NCI-H446 (cell line): ENCODE measurements at places on chromosomes 12 and 14.

- no peak for DNase-seq
Observed at GRCh38 chr12:40228727-40229126, 3.9 kb downstream of the LRRK2 start.

GRCh38 chr12:109708939-109709338 is 4.7 kb upstream of the FAM222A start:
- DNase-seq, result no peak

DNA sequence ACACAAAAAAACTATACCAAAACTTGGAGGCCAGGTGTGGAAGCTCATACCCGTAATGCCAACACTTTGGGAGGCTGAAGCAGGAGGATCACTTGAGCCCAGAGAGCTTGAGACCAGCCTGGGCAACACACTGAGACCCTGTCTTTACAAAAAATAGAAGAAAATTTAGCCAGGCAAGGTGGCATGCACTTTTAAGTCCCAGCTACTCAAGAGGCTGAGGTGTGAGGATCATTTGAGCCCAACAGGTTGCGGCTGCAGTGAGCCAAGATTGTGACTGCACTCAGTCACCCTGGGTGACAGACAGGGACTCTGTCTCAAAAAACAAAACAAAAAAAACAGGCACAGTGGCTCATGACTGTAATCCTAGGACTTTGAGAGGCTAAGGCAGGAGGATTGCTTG is 75.4 kb downstream of the RNF34 start:
- no peak for DNase-seq

GRCh38 chr12:5094551-5094950 is 50.9 kb downstream of the KCNA5 start:
- DNase-seq, result no peak

DNA sequence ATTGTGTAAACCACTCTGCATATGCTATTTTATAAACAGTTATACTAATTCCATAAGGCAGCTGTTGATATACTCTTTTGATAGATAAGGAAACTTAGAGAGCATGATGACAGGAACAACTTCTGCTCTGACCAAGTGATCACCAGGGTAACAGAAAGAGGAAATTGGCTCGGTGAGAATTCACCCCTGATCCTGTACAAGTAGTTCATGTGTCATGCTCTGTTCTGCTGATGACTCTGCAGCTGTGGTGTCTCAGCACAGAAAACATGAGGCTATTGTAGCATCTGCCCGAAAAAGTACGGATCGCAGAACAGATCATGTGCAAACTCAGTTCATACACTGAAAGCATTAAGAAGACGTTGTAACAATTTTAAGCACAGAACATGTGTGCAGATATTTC is 345.0 kb downstream of the LRIG3 start:
- no peak for DNase-seq

DNA sequence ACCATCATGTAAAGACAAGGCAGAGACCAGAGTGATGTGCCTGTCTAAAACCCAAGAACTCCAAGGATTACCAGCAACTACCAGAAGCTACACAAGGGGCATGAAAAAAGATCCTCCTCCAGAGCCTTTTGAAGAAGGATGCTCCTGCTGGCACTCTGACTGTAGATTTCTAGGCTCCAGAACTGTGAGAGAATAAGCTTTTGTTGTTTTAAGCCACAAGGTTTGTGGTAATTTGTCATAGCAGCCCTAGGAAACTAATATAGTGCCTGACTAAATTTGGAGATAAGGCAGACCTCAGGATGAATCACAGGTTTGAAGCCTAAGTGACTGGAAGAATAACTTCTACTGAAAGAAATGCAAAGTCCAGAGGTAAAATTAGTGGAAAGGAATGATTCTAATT is 132.9 kb downstream of the CEP83 start:
- DNase-seq, result no peak

GRCh38 chr12:5391653-5392052 is 40.3 kb upstream of the NTF3 start:
- DNase-seq, result no peak

DNA sequence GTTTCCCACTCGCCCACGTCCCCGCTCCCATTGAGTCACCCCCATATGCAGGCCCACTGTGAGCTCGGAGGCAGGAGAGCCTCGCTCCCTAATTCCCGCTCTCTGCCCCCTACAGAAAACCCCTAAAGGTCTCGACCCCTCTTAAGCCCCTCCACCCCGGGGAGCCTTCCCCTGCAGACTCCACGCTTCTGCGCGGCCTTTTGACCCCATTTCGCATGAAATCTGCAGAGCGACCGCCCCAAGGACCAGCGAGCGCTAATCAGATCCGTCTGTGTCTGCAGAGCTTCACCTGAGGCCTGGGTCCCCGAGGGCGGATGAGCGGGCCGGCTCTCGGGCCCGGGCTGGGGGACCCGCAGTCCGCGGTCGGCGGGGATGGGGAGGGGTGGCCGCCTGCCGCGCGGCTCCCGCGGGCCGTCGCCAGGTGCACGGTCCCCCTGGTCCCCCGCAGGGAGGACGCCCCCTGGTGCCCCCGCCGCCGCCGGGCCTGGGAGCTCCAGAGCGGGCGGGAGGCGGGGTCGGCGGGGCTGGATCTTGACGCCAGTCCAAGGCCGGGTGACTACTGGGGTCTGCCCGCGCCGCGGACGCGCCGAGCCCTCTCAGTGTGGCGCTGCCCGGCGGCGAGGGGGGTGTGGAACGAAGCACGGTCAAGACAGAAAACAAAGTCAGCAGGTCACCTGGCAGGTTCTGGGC is 10.1 kb downstream of the BMP4 start:
- no peak for DNase-seq

DNA sequence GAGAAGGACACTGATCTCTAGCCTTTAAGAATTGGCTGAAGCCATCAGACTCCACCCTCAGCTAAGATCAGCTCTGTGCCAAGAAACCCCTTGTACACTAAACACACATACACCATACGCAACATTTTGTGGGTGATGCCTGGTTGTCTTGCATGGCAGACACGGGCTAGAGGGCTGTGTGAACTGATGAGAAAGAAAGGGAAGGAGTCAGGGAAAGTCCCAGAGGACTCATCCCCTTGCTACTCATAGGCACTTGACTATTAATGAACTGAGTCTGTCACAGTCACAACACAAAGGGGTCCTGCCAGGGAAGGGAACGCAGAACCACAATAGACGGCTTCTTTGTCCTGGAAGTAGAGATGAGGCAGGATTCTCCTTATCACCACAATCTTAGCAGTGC is 80.8 kb downstream of the EMP1 start:
- no peak for DNase-seq

GRCh38 chr12:108641446-108642268 is 8.0 kb upstream of the SELPLG start:
- no peak for DNase-seq

- no peak for DNase-seq
Observed at GRCh38 chr12:96424601-96425000, 24.4 kb upstream of the CDK17 start.

- DNase-seq, result no peak
Observed at GRCh38 chr12:7966563-7966962, 30.6 kb upstream of the SLC2A3 start.

DNA sequence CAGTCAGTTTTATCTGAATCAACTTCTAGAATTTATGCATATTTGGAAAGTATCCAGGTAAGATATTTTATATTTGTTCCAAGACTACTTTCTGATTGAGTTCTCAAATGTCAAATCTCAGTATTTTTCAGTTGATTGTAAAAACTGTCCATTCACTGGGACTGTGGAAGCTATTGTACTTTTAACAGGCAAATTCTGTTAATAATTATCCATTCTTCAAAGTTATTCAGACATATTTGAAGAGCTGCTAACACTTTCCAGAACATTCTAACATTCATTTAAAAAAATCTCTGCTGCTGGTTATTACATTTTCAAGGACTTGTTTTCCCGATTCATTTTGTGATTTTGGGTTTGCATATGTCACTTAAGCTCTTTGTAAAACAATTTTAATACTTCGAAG is 59.7 kb downstream of the PIK3C2G start:
- no peak for DNase-seq

DNA sequence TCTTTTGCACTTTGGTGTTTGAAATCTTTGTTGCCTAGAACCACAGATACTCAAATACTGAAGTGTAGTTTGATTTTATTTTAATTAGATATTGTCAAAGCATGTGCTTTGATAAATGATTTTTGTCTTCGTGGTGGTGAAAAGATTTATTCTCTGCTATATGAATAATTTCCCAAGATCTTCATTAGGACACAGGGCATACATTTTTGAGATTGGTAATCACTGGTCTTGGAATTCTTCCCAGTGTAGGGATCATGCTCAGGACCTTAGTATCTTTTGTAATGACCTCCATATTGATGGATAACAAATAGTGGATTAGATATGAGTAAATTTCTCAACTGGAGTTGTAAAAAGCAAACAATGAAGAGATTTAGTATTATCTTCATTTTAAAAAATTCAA is 28.2 kb downstream of the TBK1 start:
- no peak for DNase-seq

DNA sequence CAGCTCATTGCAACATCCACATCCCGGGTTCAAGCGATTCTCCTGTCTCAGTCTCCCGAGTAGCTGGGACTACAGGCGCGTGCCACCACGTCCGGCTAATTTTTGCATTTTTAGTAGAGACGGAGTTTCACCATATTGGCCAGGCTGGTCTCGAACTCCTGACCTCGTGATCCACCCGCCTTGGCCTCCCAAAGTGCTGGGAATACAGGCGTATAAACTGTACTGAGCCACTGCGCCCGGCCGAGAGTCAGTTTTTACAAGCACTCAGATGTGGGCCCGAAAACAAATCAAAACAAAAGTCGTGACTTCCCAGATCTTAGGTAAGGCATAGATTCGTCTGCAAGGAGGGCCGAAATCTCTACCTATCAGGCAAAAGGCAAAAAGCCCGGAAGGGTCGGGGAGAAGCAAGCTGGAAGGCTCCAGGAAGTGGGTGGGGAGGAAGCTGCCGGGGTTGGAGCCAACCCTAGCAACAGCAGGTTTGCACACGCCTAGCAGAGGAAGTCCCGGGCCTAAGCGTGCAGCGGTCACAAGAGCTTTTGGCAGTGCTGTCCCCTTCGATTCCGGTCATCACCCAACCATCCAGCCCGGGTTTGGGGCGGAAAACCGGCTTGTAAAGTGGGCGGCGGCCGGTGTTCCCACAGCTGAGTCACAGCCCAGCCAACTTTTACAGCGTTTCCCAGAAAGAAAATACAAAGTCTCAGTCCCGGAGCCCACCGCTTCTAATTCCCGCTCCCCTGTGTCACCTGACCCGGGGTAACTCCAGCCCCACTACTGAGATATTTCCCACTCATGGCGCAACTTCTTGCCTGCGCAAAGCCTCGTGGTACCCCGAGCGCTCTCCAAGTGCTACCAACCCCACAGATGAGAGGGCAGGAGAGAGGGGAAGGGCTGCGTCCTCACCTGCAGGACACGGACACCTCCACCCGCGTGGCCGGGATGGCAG is 583 bp downstream of the CPNE8 start:
- peak; percentile 19 for DNase-seq

- no peak for DNase-seq
Observed at GRCh38 chr12:14607568-14607967, 39.9 kb upstream of the PLBD1 start.
